ENCODE measurements at places on chromosomes 6 and 20.
A peak's percentile ranks its signal among the peaks of the same experiment; 100 is the strongest.

- no peak for DNase-seq
These were observed 544.0 kb upstream of the HS3ST5 start for GRCh38 chr6:114886670-114887436.

GRCh38 chr6:118761645-118762044 lies 110.3 kb upstream of the CEP85L start:
- no peak for DNase-seq

DNA sequence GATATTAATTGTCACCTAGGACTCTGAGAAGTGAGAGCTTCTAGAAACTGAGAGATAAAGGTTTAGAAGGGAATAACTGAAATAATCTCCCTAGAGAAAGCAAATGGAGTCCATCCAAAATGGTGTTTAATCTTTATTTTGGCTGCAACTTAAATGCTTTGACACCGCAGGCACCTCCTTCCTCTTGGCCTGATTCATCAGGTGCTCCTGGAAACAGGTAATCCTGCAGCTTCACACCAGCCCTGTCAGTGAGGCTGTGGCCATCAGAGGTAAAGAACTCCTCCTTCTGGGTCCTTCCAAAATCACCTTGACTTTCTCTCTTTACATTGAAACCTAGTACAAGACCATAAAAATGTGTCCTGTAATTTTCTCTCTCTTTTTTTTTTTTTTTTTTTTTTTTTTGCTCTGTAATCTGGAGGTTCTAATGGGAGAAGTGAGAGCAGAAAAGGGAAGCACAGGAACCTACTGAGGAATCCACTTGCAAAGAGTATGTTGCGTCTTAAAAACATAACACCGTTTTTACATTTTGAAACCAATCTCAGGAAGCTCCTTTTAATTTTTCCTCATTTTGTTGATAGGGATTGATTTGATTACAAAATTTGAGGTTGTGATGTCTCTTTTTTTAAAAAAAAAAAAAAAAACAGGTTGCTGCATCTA lies 124.2 kb downstream of the LRRC1 start:
- no peak for DNase-seq

- no peak for DNase-seq
These were observed 208.3 kb downstream of the ZFAND3 start for GRCh38 chr6:38027685-38028373.

GRCh38 chr6:32234934-32235333 lies 11.1 kb upstream of the NOTCH4 start:
- DNase-seq: peak; percentile 32

DNA sequence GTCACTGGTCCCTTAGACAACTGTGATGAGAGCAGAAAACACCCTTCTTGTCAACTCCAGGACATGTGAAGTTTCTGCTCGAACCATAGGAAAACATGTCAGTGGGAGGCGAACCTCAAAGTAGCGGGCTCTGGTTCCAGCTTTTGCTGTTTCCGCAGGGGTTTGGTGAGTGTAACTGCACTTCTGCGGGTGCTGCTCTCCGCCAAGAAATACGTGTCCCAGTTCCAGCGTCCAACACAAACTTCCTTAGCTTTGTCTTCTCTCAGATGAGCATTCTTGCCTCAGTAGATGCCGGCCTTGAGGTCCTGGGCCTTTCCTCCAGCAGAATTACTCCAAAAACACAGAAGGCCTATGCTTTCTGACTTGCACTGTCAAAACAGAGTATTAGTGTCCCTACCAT lies 156.3 kb downstream of the FNDC1 start:
- DNase-seq: no peak

- no peak for DNase-seq
These were observed 253.0 kb downstream of the QKI start for GRCh38 chr6:163667372-163668060.

- no peak for DNase-seq
These were observed 38.8 kb downstream of the SESN1 start for GRCh38 chr6:109055771-109056235.

- DNase-seq: no peak
These were observed 14.7 kb downstream of the PABPC1L start for GRCh38 chr20:44924541-44924940.

GRCh38 chr20:62080249-62080990 lies 14.7 kb upstream of the TAF4 start:
- no peak for DNase-seq

DNA sequence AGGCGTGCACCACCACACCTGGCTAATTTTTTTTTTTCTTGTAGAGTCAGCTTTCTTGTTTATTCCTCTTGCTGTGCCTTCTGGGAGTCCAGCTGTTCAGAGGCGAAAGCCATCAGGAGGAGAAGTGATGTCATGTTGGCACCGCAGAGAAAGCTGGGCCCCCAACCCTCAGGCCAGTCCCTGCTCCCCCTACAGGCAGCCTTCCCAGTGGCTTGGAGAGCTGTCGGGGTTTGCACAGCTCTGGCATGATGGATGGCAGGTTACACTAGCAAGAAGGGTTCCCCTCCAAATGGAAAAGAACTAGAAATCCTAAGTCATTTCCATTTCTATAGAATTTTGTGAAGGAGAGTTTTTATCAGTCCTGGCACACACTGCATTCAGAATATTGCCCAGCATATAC lies 72.6 kb downstream of the C6orf52 start:
- DNase-seq: no peak

DNA sequence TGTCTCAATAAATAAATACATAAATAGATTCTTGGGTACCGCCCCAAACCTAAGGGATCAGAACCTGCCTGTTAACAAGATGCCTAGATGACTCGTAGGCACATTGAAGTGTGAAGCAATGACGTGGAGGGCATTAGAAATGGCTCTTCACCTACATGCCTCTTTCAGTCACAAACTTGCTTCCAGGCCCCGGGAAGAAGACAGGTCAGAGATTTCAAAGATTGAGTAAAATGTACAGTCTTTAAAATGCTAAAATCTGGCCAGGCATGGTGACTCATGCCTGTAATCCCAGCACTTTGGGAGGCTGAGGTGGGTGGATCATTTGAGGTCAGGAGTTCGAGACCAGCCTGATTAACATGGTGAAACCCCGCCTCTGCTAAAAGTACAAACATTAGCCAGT lies 480.8 kb upstream of the JARID2 start:
- no peak for DNase-seq

- DNase-seq: no peak
These were observed 226.0 kb downstream of the CDH4 start for GRCh38 chr20:61478094-61478493.

GRCh38 chr20:44198872-44199271 lies 11.7 kb downstream of the OSER1 start:
- DNase-seq: no peak

Measured in iPS-NIHi11 (cell line).